ENCODE measurements at places on chromosomes 7 and 10.
A peak's percentile ranks its signal among the peaks of the same experiment; 100 is the strongest.

DNA sequence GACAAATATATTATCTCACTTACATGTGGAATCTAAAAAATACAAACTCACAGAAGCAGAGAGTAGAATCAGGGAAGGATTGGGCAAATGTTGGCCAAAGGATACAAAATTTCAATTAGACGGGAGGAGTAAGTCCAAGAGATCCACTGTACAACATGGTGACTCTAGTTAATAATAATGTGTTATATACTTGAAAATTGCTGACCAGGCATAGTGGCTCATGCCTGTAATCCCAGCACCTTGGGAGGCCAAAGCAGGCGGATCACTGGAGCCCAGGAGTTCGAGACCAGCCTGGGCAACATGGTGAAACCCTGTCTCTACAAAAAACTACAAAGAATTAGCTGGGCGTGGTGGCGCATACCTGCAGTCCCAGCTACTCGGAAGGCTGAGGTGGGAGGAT lies 16.4 kb downstream of the MTERF1 start:
- DNase-seq, result no peak

- DNase-seq, result no peak
Observed at GRCh38 chr7:141475679-141476078, 75.5 kb upstream of the AGK start.

DNA sequence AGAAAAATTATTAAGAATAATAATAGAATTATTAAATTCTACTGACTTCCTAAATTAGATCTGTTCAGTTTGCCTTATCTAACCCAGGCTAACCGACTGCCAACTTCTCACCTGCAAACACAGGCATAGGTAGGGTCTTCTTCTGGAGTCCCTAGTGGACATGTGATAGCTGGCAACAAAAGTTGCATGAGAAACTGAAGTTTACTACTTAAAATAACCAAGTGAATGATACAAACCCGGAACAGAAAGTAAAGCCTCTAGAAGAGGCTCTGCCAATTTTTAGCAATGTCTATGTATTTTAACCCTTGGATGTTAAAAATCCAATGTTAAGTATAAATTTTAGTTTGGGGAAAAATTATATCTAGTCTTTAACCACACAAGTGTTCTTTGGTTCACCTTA lies 37.6 kb downstream of the NDUFB2 start:
- DNase-seq, result no peak

- DNase-seq, result no peak
Observed at GRCh38 chr7:155986497-155987160, 174.4 kb upstream of the SHH start.

- no peak for DNase-seq
Observed at GRCh38 chr10:29542723-29543122, 92.0 kb downstream of the SVIL start.

GRCh38 chr10:78900715-78901430 lies 167.9 kb upstream of the ZMIZ1 start:
- DNase-seq, result no peak

DNA sequence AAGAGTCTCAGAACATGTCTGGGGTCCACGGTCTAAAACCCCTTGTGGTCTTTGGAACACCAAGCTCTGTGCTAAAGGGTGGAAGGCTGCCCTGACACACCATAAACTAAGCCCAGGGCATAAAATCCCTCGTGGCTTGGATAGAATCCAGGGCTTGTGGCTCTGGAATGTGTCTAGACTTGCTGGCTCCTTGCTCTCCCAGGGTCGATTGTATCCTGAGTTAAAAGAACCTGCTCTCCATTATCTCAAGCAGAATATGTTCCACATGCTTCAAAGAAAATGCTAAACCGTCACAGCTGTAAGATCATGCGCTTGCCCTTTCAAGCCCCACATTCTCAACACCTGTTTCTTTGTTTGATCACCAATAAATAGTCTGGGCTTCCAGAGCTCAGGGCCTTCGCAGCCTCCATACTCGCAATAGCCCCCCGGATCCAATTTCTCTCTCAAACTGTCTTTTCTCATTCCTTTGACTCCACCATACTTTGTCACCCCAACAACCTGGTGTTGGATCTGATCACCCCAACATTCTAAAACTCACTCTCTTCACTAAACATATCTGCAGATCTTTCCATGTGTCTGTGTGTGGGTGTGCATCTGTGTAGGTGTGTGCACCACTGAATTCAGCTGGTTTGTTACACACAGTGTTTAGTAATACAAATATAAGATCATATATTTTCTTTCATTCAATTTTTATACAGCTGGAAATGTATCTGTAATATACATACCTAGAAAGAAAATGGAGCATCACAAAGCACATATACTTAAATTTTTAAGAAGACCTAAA lies 238.5 kb downstream of the ZMYND11 start:
- no peak for DNase-seq

DNA sequence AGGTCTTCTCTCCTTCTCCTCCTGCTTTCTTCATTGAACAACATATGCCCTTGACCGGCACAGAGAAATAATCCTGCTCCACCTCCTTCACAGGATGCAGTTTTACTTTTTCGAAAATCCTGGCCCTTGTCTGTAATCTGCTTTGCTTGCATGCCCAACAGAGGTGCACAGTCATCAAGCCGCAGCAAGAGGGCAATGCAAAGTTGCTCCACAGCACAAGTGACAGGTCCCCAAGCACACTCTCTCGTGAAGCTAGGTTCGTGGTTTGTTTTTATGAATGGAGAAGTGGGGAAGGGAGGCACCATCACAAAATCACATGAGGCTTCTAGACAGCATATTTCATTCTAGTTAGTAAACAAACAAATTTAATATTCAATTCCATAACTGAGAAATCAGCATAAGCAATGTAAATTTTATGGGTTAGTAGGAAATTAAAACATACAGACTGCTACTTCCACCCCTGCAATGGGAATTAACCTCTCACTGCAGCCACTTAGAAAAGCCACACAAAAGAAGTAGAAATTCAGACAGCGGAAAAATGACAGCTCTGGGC lies 178.8 kb downstream of the TPK1 start:
- no peak for DNase-seq

DNA sequence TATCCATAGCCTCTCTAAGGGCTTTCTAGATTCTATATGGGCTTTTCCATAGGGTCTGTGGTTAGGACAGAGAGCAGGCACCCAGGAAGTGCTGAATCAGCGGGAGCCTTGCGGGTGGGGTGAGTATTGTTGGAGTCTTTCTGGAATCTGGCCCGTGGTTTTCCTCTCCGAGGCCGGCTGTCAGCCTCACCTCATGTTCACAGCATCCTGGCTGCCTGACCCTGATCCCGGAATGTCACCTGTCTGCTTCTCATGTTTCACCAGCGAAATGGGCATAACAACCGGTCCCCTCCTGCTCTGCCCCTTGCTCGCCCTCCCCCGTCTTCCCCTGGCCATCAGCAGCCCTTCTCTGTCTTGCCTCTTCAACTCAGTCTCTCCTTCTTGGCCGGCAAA lies 36.5 kb downstream of the DDIT4 start:
- no peak for DNase-seq

GRCh38 chr10:27671821-27672220 lies 73.8 kb downstream of the MKX start:
- no peak for DNase-seq

- DNase-seq, result peak; percentile 69
Observed at GRCh38 chr7:132430861-132431822, 145.1 kb downstream of the PLXNA4 start.

GRCh38 chr10:60430017-60430416 lies 40.3 kb upstream of the ANK3 start:
- no peak for DNase-seq

GRCh38 chr7:149377386-149377785 lies 83.5 kb downstream of the ZNF777 start:
- DNase-seq, result no peak
